ENCODE measurements at places on chromosomes 5 and 9.
A peak's percentile ranks its signal among the peaks of the same experiment; 100 is the strongest.

DNA sequence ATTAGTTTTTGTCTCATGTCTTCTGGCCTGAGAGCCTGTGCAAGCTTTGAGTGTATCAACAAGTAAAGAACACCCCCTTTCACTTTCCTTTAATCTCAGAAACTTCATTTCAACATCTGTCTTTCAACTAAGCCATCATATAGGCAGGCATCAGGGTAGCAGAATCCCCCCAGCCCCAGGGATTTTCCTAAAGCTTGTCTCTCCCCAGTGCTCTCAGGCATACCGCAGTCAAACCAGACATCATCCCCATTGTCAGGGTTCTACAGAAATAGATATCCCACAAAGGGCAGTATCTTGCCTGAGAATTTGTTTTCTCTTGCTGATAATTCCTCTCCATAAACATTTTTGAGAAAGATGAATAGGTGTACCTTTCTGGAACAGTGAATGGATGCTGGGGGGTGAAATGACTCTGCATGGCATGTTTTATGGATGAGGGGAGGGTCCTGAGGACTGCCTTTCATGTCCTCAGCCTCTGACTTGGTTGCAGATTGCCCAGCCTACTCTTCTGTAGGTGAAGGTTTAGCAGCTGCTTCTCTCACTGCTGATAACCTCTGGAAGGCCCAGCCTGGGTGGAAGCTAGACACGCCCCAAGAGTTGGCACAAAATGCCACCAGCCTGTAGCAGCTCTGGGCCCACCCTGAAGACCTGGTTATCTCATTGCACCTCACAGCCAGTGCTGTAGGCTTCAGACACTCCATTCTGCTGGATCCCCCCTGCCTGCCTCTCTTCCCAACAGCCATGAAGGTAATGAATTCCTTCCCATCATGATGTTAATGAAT lies 20.5 kb upstream of the SHB start:
- DNase-seq = no peak

DNA sequence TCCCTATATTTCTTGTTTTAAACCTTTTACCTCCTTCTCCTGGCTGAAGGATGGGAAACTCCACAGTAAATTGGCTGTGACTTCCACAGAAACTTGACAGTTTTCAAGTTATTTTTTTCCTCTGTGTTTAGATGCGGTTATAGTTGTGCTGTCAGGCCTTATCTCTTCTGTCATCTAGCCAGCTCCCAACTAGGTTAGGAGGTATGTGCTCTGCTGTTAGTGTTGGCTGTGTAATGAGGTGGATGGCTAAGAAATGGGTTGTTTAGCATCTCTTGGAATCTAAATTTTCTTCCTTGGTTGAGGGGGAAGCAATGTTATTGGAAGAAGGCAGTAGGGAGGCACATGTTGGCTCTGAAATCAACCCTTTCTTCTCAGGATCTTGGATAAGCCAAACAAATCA lies 149.9 kb upstream of the RUSC2 start:
- no peak for DNase-seq

- DNase-seq = peak; percentile 78
These were observed 146.6 kb downstream of the GAPVD1 start for GRCh38 chr9:125407974-125408900.

- DNase-seq = no peak
These were observed 40.1 kb downstream of the TGFBR1 start for GRCh38 chr9:99144966-99145365.

DNA sequence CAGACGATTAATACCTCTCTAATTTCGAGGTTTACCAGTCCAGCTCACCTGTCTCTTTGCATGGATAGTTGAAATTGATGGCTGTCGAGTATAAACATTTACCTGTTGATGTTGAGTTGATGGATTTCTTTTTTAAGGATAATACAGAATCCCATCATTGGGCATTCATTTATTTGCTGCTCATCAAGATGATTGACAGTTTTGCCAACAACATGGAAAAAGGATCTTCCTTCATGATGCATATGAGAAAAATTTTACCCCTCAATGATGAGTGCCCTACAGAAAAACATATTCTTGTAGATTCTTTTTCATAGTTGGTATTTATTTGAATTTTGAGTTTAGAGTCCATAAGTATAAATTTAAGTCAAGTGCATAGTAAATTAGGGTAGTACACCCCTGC lies 59.2 kb downstream of the ZCCHC7 start:
- no peak for DNase-seq

GRCh38 chr9:128091144-128091543 lies 23.1 kb downstream of the SLC25A25 start:
- DNase-seq = peak; percentile 85

DNA sequence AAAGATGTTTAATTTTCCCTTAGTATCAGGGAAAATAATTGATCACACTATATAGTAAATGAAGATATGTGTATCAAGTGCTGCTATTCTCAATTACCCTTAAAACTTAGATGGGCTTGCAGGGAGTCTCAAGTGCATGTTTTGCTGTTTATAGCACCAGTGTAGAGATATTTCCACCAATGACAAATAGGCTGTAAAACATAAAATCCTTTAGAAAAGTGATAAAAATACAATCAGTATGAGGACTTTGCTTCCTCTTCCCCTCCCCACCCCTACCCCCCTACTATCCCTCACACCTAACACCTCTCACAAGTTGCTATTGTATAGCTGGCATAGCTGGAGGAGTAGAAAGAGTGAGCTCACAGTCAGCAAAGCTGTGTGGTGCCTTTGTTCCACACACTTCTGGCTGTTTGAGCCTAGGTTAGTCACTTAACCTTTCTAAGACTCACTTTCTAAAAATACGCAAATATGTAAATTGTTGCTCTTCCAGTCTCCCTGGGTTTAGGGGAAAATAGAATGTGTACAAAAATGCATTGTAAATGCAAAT lies 93.1 kb downstream of the PDE4D start:
- no peak for DNase-seq

DNA sequence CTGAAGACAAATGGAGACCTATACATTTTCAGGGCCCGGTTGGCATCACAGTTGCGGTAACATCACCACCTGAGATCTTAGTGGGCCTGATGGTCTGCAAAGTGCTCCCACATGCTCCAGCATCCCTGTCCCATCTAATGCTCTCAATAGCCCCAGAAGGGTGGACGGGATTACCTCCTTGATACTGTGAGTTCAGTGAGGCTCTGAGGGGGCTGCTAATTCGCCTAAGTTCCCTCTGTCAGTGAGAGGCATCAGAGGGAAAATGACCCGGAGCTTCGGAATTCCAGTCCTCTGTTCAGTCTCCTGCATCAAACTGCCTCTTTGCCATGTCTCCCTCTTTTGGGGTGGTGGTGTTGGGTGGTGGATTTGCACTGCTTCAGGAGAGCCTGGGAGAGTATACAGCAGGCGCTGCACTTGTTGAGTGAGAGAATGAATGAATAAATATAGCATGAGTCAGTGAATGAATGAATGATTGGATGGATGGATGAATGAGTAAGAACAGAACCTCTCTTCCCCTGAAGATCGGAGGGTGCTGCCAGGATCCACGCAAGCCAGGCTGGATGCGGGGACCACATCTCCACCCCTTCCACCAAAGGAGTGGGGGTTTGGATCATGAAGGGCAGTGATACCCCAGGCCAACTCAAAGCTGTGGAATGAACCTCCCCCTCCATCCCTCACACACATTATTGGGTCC lies 141.0 kb downstream of the GABBR2 start:
- DNase-seq = no peak

DNA sequence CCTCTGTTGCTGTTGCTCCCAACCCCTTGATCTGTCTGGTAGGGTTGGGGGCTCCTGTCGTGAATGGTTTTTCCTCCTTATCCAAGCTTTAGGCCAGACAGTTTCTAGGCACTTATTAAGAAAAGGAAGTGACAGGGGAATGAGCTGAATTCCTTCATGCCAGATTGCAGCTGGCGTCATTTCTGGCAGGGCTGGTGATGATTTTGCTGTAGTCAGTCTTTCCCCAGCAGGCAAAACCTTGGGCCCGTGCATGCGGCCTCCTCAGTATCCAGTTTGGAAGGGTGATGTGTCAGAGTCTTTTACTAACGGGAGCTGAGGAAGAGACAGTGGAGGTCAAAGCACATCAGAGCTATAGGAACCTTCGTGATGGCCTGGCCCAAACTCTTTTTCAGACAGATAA lies 58.8 kb downstream of the COL27A1 start:
- no peak for DNase-seq

GRCh38 chr9:7653262-7653661 lies 146.3 kb downstream of the DMAC1 start:
- no peak for DNase-seq

- no peak for DNase-seq
These were observed 5.8 kb upstream of the SNAPC3 start for GRCh38 chr9:15416880-15417279.

DNA sequence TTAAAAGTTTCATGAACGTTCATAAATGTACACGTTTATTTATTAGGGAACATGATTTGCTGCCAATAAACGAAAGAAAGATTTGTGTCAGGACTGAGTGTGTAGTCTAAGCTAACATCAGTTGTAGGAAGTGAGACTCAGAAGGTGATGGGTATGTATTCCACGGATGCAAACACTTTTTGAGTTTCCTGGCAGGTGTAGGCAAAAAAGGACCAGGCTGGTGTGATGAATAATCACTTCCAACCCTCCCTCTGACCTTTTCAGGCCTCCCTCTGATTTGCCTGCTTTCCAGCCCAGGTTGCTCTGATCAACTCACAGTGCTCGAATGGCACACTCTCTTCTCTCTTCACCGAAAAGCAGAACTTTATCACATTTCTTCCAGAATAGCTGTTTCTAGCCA lies 51.8 kb downstream of the BASP1 start:
- no peak for DNase-seq

- no peak for DNase-seq
These were observed 128.1 kb downstream of the FBXO38 start for GRCh38 chr5:148511810-148512347.

DNA sequence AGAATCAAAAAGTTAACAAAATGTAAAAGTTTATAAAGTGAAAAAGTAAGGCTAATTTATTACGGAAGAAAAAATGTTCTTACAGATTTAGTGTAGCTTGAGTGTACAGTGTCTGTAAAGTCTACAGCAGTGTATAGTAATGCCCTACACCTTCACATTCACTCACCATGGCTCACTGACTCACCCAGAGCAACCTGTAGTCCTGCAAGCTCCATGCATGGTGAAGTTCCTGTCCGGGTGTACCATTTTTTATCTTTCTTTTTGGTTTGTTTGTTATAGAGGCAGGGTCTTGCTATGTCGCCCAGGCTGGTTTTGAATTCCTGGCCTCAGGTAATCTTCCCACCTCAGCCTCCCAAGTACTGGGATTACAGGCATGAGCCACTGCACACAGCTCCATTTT lies 93.6 kb downstream of the MED27 start:
- no peak for DNase-seq

GRCh38 chr9:27353474-27354229 lies 56.7 kb upstream of the EQTN start:
- DNase-seq = peak; percentile 63

DNA sequence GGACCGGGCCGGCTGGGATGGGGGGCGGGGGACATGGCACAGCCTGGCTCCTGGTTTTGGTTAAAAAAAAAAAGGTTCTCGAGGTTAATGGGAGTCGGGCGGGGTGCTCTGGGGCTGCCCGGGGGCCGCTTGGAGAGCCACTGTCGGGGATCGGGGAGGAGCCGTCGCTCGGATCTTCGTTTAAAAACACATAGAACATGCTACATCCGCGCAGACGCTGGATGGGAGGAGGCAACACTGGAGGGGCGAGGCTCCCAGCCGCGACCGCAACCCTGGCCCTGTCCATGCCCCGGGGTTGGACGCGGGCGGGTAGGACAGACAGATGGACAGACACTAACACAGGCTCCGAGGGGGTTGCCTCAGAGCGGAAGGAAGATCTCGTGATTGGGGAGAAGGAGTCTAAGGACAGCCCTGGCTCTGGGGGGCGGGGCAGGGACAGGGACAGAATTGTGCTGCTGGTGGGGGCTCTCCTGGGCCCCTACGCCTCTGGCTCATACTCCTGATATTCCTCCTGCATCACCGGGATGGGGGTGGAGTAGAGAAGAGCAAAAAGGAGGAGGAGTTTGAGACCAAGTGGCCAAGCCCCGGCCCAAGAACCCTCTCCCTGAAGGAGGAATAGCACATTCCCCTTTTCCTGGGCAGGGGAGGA lies 9.9 kb downstream of the SNCB start:
- no peak for DNase-seq

DNA sequence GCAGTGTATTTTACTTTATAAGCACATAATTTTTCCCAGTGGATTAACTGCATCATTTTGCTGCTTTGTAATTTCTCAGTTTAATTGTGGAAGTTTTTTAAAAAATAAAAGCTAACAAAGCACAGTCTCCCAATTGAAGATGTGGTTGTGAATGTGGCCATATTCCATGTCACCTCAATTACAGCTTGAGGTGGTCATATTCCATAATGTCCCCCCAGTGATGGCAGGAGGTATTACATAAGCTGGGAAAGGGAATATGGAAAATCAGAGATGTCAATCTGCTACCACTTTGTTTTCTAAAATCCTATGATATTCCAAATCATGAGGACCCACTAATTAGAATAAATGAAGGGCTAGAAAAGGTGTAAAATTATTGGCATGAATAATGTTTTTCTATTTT lies 1672.0 kb upstream of the CDH9 start:
- no peak for DNase-seq

GRCh38 chr5:308672-309271 lies 12.7 kb upstream of the AHRR start:
- DNase-seq = no peak
